ENCODE measurements at places on chromosomes 11 and 22. TPM values are rescaled to one million over a fixed set of nuclear protein-coding genes. Genes with fewer than 3 reads are reported as not detected.

DNA sequence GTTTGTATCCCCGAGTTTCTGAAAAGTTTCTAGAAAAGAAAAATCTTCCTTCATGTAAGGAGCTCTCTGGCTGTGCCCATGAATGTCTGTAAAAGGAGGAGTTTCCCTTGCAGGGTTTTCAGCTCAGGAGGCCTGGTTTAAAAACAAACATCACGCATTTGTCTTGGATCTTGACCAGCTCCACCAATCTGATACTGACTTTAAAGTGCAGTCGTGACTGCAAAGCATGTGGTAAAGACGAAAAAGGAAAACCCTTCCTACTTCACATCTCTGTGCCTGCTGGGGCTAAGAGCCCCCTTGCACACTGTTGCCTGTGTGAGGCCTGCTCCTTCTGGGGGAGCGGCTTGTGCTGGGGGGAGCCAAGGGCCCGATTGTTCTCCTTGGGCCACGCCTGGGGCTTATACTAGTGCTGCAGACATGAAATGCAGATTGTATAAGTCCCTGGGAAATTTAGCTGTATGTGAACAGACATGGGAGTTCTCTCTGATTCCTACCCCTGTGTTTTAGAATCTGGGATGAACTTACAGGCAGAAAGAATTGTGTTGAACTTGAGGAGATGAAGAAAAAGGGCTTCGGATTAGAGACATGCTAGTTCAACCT is 62.1 kb downstream of the ADAMTS15 start:
- DNase-seq = no peak
- H3K27me3 ChIP-seq = no peaks in the 10 kb centered on the region
- no peaks in the 10 kb centered on the region for H3K36me3 ChIP-seq
- H3K4me1 ChIP-seq = peaks cover 5% of the 10 kb centered on the region

GRCh38 chr11:70402685-70403084 is 4.4 kb downstream of the CTTN start:
- peaks cover 11% of the 10 kb centered on the region for H3K4me1 ChIP-seq
- H3K4me3 ChIP-seq = no peak overlapping the region
- peaks cover 19% of the 10 kb centered on the region for H3K36me3 ChIP-seq
- no peak overlapping the region for H3K27ac ChIP-seq
- H3K27me3 ChIP-seq = no peaks in the 10 kb centered on the region

GRCh38 chr11:108414958-108415357 is 52.4 kb downstream of the C11orf65 start:
- no peak for DNase-seq
- no peak overlapping the region for H3K4me3 ChIP-seq
- no peaks in the 10 kb centered on the region for H3K36me3 ChIP-seq
- H3K27ac ChIP-seq = no peak overlapping the region
- H3K4me1 ChIP-seq = no peaks in the 10 kb centered on the region
- no peaks in the 10 kb centered on the region for H3K27me3 ChIP-seq

GRCh38 chr11:380095-380480 is 10.8 kb downstream of the B4GALNT4 start:
- H3K27ac ChIP-seq = no peak overlapping the region
- DNase-seq = no peak
- H3K27me3 ChIP-seq = no peaks in the 10 kb centered on the region
- no peaks in the 10 kb centered on the region for H3K4me1 ChIP-seq
- H3K4me3 ChIP-seq = no peak overlapping the region

- H3K27ac ChIP-seq = no peak overlapping the region
- H3K4me3 ChIP-seq = no peak overlapping the region
- no peak for DNase-seq
- H3K4me1 ChIP-seq = no peaks in the 10 kb centered on the region
Measured at GRCh38 chr11:69459848-69460539, 21.5 kb upstream of the LINC01488 start.

DNA sequence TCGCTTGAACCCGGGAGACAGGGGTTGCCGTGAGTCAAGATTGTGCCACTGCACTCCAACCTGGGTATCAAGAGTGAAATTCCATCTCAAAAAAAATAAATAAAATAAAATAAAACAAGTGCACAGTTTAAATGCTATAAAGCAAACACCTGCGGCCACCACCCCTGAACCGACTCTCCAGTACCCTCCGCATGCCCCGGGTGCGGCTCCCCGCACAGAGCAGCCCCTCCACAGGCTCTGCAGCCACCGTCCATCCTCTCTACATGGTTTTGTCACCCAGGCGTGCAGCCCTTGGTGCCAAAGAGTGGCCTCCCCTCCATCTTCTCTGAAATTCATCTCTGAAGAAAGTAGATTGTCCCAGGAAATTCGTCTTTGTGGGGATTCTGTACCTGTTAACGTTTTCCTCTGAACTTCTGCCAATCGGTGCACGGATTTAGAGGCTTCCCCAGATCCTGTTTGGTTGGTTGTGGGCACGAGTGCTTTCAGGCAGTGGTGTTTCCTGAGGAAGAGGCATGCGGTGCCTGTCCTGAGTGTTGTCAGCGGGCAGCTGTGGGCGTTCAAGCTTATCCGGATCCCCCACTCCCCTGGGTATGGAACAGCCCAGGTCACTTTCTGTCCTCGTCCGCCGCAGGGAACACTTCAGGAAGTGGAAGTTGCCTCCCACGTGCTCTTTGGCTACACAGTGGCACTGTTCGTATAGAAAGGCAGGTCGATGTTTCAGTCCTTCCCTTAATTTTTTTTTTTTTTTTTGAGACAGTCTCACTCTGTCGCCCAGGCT is 4.1 kb downstream of the MIOX start:
- H3K36me3 ChIP-seq = no peaks in the 10 kb centered on the region
- H3K27me3 ChIP-seq = no peaks in the 10 kb centered on the region
- H3K27ac ChIP-seq = no peak overlapping the region
- DNase-seq = no peak
- H3K4me3 ChIP-seq = no peak overlapping the region
- no peaks in the 10 kb centered on the region for H3K4me1 ChIP-seq

The LGR4 gene
- 7.1 TPM for total RNA-seq

The OR8K1 gene
- total RNA-seq = not detected

The TEAD1 gene
- total RNA-seq = 103 TPM

The MMP13 gene
- total RNA-seq = not detected
